ENCODE measurements at places on chromosomes 6 and 20. TPM values are rescaled to one million over a fixed set of nuclear protein-coding genes. Genes with fewer than 3 reads are reported as not detected.

The WFDC5 gene
- polyA plus RNA-seq: 6.4 TPM

The EEF1E1 gene
- 12.4 TPM for polyA plus RNA-seq

The BMP7 gene
- 17.6 TPM for polyA plus RNA-seq

The NHSL1 gene
- 12.9 TPM for polyA plus RNA-seq

The BTN1A1 gene
- polyA plus RNA-seq: not detected

The MMP24 gene
- 0.10 TPM for polyA plus RNA-seq

The OR2B6 gene
- not detected for polyA plus RNA-seq

The GLP1R gene
- not detected for polyA plus RNA-seq
